Brain pericyte (primary cell): ENCODE measurements at places on chromosomes 16 and 17.

DNA sequence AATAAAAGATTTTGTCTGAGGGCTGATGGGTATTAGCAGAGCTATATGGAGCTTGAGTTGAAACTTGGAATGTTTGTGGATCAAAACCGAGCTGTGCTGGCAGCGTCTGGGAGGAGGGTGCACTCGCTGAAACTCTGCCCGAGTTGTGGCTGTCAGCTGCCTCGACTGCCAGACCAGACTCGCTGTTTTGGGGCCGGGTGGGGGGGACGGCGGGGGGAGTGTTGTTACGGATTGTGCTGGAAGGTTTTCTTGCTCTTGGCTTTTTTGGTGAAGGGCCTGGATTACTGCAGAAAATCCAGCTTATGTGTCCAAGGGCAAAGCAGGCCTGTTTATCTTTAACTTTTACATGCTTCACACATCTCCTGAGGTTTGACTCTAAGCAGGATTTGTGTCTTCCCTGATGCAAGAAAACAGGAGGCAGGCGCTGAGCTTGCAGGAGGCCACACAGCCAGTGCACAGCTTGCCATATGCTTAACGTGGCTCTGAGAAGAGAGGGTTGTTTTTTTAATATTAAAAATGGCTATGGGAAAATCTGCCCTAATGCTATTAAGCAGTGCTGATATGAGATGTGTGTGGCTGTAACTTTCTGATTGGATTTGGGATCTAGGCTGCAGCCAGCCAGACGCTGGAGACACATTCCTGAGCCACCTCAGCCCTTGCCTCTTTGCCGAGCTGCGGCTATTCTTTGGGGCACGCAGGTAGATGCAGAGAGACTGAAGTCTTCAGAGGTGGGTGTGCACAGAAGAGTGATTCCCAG lies 20.5 kb upstream of the RPTOR start:
- DNase-seq = no peak

GRCh38 chr16:54696522-54696921 lies 234.1 kb upstream of the IRX5 start:
- DNase-seq = no peak

- no peak for DNase-seq
Observed at GRCh38 chr16:57026778-57027062, 37.4 kb downstream of the NLRC5 start.

- DNase-seq = no peak
Observed at GRCh38 chr16:86755571-86756006, 177.2 kb downstream of the FOXL1 start.

GRCh38 chr17:65527857-65528591 lies 33.4 kb downstream of the AXIN2 start:
- DNase-seq = no peak
